ENCODE measurements at places on chromosomes 7 and 10.

DNA sequence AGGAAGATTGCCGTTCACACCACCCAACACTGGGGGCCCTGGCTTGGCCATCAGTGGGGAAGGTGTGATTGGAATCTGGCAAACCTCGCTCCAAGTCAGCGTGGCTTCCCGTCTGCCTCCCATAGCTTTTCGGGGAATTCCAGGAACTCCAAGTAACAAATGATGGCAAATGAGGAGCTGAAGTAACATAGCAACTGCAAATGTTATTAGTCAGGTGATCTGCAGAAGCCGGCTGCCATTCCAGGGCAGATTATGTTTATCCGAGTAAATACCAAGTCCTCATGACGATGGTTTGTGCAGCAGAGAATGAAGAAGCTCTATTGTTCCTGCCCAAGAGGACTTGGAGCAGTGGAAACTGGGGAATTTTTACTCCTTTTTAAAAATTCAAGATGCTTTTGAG is 270.5 kb upstream of the PODXL start:
- no peak for DNase-seq

DNA sequence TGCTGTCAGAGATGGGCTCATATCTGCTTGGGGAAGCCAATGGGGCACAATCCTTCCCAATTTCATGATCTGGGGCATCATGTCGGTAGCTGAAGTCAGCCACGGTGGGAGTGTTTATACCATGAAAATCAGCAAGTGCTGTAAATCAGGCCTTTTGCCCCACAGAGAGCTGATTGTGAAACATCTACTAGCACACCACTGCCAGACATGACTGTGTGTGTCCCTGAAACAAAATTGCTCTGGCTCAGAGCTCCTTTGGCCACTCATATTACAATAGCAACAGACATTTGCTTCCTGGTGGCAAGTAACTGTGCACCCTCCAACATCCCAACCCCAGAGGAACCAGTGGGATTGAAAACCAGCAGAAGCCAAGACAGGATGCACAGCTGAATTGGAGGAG is 23.7 kb downstream of the GPR26 start:
- no peak for DNase-seq

DNA sequence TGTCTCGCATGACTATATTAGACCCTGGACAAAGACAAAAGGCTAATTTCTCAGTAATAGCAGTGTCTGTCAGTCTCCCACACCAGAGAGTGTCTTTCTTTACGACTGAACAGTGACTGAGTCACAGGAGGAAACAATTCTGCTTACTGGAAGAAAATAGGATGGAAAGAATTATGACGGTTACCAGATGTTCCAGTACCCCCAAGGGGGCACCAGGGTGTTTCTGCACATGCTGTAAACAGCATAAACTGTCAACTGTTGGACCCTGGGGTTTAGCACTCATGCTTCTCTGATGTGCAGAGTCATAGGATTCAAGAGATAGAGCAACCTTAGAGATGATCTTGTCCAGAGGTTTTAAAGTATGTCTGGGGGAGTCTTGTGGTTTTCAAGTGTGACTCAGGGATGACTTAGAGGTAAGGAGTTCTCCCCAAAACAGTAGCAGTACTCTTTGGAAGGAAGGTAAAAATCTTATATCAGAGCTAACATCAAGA is 291.7 kb downstream of the THSD7A start:
- DNase-seq, result no peak

GRCh38 chr7:77391230-77391629 is 24.9 kb downstream of the GSAP start:
- no peak for DNase-seq

DNA sequence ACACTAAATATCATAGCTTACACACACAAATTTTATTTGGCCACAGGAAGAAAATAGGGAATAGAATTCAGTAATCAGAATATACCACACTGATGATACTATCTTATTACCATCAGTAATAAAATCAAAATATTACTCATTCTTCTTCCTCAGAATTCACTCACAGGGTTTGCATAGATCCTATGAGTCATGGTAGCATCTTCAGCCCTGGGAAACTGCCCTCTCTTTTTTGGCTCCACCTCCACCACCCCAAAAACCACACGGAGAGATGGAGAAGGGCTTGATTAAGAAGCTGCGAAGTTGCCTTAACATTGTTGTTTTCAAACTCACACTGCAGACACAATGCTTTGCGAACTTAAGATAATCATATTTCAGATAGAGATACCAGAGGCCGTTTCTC is 154.1 kb upstream of the AHR start:
- DNase-seq, result no peak

DNA sequence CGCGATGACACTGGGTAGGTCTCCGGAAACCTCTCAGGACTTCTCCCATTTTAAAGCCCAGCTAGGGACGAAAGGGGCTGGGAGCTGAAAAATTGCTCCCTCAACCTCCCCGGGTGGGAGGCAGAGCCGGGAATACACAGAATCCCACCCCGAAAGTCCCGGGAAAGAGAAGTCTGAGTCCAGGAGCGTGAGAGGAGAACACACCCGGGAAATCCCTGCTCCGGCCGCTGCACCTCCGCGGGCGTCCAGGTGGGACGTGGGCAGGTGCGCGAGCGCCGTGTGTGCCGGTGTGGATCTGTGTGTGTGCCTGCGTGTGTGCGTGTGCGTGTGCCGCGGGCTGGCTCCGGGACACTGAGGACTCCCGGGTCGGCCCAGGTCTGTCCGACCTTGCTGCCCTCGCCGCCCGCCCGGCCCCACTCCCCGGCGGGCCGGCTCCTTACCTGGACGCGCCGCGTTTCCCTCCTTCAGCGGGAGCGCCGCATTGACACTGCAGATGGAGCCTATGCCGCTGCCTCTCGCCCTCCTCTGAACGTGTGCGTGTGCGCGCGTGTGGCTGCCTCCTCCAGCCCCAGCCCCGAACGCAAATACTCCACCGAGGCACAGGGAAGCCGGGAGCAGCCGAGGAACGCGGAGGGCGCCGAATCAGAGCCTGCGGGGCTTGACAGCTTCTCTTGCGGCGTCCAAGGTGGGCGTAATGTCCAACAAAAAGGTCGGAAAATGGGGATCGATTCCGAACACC is at the start of gene PLXNA4:
Gene PLXNA4 (minus strand): TSS at position 489 of the 739 bp plus-strand sequence. CDS start 67,777 bp downstream, outside the sequence.
- DNase-seq, result peak; percentile 43

DNA sequence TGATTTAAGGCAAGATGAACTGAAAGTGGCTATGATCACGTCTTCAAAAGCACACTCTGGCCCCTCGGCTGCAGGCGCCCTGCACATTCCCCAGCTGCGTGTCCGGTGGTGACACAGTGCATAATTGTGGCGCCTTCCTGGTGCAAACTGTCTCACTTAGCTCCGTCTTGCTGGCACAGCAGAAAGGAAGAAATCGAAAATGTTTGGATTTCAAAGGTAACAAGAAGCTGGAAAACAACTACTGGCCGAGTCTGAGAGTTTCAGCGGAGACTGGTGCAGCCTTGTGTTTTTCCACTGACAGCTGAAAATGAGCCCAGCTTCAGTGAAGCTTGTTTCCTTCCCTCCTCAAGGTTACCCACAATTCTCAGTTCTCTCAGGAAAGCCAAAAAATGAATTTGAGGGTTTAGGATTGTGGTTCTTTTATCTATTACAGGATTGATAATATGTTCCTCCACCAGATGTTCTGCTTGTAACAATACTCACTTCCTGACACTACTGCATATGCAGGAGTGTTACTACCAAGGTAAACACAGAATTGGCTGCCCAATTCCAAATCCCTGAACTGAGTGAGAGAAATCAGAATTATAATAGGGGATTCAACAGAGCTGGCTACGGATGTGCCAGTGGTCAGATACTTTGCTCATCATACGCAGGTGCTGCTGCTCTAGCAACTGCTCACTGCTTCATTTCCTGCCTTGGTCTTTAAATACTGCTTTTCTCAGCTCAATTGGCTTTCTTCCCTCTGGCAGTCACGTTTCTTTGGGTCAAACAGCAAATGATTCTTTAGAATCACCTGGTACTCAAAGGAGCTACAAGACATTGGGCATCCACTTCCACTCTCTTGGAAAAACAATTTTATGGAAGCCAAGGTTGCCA is 63.7 kb downstream of the TRUB1 start:
- no peak for DNase-seq

DNA sequence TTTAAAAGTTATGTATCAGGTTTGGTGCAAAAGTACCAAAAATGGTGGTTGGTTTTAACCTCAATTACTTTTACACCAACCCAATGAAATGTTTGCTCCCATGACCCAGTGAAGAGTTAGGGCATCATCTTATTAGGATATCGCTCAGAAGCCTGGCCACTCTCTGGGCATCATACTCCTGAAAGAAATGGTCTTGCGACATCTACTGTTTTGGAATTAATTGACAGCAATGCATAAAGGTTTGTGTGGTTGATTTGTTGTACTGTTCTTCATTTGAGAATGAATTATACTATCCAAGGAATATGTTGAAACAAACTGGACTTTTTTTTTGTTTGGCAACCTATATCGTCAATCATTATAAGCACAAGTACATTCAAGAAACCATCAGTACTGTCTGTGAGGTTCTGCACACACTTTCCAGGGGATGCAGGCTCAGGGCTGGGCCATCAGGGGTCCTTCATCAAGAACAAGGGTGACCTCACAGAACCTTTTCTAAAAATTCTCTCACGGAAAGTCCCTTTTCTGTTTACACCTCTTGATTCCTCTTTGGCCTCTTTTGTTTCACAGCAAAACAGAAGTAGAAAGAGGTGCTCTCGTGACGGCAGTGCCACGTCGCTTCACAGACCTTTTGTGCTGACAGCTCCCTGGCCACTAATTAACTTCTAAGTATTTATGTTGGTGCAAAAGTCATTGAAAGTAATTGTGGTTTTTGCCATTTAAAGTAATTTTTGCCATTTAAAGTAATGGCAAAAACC is 117.2 kb upstream of the KLF6 start:
- no peak for DNase-seq

- DNase-seq, result no peak
Measured at GRCh38 chr10:132439025-132439388, 42.0 kb downstream of the PWWP2B start.

GRCh38 chr7:134452991-134453473 is 5.9 kb downstream of the AKR1B1 start:
- no peak for DNase-seq

DNA sequence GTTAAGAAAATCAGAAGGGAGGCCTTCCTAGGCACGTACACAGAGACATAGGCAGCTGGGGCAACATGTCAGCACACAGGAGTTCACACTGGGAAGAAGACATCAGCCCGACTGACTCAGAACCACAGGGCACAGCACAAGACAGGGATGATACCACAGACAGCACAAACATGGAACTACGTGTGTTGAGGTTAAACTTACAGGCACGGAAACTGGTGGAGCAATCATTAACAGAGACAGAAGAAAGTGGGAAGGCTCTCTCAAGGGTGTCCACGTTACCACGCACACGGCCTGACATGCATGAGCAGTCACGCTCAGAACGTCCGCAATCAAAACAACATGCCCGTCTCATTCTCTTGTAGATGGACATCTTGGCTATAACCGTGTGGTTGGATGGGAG is 636.4 kb downstream of the KCNMA1 start:
- no peak for DNase-seq

GRCh38 chr10:3361640-3362039 is 189.1 kb upstream of the PITRM1 start:
- no peak for DNase-seq

- DNase-seq, result no peak
Measured at GRCh38 chr7:82029236-82029913, 259.5 kb upstream of the HGF start.

GRCh38 chr7:92293896-92294590 is 48.3 kb downstream of the ANKIB1 start:
- no peak for DNase-seq

- DNase-seq, result no peak
Measured at GRCh38 chr7:121540138-121540537, 144.0 kb upstream of the FAM3C start.

- DNase-seq, result no peak
Measured at GRCh38 chr7:73890555-73891147, 29.7 kb downstream of the TMEM270 start.

DNA sequence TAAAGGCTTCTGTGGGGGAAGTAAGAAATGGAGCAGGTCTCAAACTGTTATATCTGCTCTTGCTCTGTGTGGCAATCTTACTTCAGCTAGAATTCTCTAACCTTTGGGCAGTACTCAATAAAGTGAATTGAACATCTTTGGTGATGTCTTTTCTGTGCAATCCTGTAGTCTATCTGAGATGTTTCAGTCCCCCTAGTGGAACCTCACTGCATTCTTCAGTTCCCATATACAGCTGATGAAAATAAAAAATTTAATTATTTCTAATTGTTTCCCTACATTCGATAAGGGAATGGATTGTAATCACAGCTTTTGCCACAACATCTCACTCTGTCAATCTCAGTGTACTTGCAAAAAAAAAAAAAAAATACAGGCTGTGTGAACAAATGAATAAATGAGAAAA is 522.6 kb downstream of the DNAJB9 start:
- DNase-seq, result no peak

- DNase-seq, result no peak
Measured at GRCh38 chr10:69800109-69800508, 1.6 kb upstream of the COL13A1 start.

DNA sequence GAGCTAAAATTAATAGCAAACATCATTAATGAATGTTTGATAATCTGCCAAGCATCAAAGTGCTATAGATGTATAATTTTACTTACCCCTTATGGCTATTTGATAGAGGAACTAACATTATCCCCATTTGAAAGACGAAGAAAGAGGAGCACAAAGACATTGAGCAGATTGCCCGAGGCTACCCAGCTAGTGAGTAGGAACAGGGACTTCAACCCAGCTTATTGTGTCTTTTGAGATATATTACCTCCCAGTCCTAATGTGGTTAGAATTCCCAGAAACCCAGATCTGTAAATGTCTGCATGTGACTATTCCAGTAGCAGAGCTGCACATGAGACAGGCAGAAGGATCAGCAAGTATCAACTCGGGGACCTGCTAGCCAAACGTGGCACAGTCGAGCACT is 160.1 kb upstream of the AOAH start:
- no peak for DNase-seq

DNA sequence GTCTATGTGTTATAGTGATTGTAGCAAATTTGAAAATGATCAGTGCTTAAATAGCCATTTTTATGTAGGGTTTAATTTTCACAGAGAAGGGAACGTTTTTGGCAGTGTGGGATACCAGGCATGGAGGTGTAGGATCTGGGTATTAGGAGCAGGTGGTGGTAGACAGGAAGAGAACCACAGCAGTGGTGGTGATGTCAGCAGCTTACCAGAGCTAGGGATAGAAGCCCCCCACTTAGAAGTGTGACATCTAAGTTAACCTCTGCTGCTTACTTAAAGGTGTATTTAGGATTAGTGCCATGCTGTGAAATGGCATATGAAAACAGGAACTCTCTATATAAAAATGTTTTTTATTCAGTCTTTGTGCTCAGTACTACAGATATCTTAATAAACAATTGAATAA is 73.8 kb downstream of the CREM start:
- no peak for DNase-seq

DNA sequence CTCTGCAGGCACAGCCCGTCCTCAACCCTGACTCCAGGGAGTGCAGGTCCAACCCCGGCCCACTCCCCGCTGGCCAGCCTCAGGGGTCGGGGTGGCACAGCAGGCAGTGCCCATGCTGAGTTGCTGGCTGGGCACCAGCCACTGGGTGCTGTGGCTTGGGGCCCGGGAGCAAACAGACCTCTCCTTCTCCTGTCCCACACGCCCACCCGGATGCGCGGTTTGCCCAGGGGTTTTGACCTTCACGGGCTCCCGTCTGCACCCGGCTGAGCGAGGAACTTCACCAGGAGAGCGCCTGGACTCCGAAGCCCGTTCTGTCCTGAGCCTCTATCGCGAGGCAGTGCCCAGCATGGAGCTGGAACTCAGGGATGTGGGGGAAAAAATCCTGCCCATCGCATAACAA is 2.6 kb upstream of the GRIFIN start:
- no peak for DNase-seq

GRCh38 chr10:8638088-8638672 is 583.7 kb downstream of the GATA3 start:
- no peak for DNase-seq

GRCh38 chr7:29588900-29589696 is 25.5 kb downstream of the PRR15 start:
- peak; percentile 7 for DNase-seq

Data from NCI-H345 (cell line).